Left colon (tissue), 2 donors: ENCODE measurements at places on chromosomes 6 and 20.

DNA sequence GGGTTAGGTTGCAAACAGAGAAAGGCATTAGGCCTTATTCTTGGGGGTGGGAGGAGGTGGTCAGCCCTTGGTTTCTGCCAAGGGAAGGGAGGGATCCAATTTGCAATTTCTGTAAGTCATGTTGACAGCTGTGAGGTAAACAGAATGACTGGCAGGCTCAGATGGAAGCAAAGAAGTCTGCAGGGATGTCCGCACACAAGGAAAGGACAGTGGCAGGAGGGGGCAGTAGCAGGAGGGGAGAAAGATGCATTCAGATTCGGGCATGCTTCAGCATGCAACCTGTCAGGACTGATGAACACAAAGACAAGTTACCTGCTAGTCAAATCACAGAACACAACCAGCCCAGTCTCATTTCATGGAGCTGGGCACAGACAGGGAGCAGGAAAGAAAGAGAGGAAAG lies 217.9 kb upstream of the FOXA2 start:
- DNase-seq, result no peak

GRCh38 chr6:133394630-133395029 lies 153.5 kb downstream of the EYA4 start:
- no peak for DNase-seq

DNA sequence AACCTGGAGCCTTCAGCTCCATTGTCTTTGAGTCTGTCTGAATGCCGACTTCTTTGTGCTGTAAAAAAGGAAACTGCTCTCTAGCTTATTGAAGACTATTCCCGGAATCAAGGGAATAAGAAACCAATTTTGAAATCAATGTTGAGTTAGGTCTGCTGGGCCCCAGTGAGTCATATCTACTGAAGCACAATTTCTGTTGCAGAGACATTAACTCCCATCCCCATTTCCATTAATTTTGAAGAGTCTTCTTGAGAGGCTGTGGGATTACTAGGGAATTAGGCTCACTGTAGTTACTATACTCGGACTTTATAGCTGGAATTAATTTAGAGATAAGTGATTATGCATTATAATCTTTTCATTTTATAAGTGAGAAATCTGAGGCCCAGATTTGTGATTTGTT lies 116.7 kb downstream of the SLC35F1 start:
- no peak for DNase-seq

DNA sequence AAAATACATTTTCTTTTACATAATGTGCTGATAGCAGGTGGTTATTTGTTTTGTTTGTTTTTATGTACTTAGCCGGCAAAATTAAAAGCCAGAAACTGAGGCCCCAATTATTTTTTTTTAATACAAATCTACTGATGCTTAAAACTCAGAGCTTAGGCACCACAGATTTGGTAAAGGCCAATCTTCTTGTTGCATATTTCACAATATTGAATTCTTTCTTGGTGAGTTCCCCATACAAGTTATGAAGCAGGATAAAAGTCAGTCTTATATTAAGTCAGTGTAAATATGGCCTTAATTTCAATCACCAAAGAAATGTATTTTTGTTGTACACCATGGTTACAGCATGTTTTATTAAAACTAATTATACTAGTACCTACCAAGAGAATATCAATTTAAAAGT lies 16.3 kb upstream of the ZDHHC14 start:
- no peak for DNase-seq

DNA sequence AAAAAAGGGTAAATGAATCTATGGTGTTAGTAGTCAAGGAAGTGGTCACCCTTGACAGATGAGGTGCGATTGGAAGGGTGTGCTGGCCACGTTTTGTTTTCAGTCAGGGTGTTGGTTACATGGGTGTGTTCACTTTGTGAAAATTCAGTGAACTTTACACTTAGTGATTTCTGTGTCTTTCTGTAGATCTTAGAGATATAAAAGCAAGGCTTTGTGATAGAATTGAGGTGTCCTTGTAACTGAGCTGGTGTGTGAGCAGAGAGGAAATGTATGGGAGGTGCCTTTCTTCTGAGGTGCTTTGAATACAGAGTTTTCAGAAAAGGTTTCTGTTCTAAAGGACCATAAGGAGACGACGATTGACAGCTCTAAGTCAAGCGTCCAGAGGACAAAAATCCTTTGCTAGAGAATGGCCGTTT lies 90.5 kb downstream of the SAMD3 start:
- DNase-seq, result peak; percentile 54

GRCh38 chr6:134729561-134729960 lies 220.3 kb downstream of the ALDH8A1 start:
- no peak for DNase-seq

GRCh38 chr6:26607434-26608230 lies 10.9 kb downstream of the ABT1 start:
- DNase-seq, result no peak

DNA sequence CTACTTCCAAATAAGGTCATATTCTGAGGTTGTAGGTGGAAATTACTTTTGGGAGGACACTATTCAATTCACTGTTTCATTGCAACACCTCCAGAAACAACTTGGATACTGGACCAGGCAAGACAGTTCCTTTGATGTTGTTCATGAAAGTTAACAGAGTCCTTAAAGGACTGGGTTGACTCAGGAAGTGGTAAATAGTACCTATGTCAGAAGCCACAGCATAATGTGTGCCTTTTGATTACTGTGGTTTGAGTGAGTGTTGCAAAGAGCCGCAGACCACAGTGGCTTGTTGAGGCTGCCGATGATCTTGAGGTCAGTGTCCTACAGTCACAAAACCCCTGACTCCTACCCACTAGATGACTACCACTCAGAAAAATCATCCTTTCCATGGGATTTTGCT lies 10.9 kb downstream of the IL20RA start:
- no peak for DNase-seq

DNA sequence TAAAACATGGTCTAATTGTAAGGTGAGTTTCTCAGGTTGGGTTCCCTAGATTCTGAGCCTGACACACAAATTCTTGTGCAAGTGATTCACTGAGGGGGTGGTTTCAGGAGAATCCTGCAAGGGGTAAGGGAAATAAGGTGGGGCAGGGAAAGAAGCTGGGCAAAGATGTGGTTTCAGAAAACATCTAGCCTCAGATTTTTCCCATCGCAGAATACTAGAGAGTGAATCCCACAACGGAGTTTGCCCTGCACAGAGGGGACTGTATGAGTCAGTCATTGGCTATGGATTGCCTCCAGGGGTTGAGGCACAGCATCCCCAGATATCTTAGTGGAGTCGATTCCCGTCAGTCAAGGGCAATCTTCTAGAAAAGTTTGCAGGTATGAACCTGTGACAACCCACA lies 65.2 kb downstream of the PRL start:
- DNase-seq, result no peak

DNA sequence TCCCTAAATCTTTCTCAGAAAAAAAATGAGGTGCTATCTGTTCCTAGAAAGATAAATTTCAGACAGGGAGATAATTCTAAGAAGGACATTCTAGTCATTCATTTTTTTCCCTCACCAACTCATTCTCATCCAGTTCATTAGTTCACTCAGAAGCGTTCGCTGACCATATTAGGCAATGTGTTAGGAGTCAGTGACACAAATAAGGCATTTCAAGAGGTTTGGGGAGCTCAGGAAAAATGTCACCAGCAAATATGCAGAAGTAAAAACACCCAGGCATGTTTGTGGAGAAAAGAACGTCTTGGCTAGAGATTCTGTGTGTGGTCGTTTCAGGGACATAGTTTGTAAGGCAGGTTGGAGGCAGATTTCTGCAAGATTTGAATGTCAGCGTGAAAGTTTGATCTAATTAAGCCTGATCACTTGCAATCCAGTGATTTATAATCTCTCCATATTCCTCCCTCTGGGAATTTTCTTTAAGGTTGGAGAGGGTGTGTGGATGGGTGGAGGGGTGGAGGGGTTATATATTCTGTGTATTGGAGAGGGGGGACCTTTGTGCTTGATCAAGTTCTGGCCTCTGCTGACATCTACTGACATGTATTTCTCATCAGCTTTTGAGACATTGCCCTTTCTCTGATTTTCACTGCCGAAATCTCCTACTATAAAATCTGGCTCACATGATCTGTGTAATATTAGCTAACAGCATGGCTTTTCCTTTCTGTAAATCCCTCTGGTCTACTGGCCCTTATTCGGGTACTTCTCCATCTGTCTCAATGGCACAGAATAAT lies 3.6 kb downstream of the MYCT1 start:
- no peak for DNase-seq

GRCh38 chr6:7624796-7625710 lies 35.1 kb downstream of the SNRNP48 start:
- no peak for DNase-seq
